Hepatic stellate cell (primary cell): ENCODE measurements at places on chromosomes 12 and 14.

GRCh38 chr12:120680165-120680738 lies 6.7 kb upstream of the MLEC start:
- no peak for DNase-seq

DNA sequence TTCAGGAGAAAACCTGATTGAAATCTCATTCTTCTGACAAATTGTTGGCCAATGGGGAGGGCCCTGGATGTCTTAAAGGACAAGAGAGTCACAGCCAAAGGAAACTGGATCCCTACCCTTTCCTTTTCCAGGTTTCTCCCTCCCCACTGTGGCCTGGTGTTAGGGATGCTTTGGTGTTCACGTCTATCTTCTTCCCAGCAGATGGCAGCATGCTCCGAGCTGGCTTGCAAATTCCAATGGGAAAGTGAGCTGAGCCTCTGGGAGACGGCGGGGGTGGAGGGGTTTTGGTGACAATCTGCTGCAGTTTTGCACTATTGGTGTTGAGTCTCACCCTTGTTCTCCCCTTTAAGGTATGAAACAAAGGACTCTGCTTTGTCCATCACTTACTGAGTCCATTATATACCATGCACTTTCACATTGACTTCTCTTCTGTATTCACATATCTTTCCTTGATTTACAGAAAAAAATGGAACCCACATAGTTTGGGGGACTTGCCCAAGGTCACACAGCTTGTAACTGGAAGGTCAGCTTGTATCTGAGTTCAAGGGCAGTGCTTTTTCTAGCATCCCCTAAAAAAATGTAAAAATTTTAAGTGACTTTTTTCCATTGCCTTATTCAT lies 39.3 kb downstream of the CCDC177 start:
- DNase-seq, result peak; percentile 77

DNA sequence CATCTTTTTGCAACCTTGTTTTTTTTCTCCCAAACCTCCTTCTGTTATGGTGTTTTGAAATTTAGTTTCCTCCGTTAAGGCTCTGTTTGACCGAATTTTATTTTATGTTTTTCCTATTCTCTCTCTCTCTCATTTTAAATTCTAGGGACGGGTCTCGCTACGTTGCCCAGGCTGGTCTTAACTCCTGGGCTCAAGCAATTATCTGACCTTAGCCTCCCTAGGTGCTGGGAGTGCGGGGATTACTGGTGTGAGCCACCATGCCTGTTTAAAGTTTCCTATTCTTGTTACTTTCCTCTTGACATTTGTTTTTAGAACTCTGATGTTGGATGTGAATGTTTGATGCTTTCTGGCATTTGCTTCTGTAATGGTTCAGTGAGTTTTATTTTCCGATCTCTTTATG lies 1.0 kb downstream of the ZC3H14 start:
- DNase-seq, result no peak

DNA sequence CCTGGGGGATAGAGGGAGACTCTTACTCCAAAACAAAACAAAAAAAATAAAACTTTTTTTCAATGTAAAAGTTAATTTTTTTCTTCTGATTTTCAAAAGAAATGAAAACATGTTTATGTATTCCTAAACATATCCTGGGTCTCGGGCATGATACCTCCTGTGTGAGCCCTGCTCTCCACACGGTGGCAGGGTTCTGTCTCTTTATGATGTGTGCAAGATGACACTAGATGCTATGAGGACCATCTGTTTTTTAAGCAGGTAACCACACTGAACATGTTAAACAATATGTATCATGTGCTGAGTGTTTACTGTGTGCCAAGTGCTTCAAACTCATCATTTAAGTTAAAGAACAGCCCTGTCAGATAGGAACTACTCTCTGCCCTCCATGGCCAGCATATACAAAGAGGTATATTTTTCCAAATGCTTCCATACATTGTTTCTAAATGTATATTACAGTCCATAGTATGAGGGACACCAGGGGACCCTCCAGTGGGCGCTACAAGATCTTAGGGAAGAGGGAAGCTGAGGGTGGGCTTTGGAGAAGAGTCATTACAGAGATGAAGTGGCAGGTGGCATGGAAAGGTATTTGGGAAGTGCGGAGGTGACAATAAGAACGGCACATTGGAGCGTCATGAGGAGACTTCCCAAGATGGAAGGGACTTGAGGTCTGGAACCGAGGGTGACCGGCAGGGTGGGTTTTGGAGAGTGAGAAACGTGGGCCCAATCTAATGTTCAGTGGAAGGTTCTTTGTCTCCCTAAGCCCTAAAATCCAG lies 28.5 kb downstream of the FOS start:
- no peak for DNase-seq

- DNase-seq, result no peak
Measured at GRCh38 chr14:26905229-26905628, 307.4 kb upstream of the NOVA1 start.

DNA sequence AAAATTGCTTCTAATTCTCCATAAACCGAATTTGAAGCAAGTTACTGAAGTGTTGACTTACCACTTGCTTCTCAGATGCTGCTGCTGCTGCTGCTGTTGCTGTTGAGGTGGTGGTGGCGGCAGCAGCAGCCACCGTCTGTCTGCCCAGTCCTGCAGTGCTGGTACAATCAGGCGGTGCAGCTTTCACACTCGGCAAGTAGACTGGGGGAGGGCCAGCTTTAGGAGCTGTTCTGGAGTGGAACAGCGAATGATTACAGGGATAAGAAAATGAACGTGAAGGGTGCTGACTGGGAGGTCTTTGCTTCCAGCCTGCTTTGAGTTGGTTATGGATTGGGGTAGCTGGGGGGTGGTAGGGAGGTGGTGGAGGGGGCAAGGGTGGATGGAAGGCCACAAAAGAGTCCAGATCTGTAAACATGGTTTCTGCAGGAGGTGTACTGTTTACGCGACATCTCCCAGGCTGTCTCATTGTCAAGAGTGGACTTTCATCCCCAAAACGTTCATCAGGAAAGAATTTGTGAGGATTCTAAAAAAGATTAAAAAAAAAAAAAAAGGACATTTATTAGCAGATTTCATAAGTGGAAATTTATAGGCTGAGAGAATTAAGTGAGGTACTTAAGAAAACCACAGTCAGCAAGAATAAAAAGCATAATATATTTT lies 38.8 kb downstream of the UBR7 start:
- DNase-seq, result no peak

DNA sequence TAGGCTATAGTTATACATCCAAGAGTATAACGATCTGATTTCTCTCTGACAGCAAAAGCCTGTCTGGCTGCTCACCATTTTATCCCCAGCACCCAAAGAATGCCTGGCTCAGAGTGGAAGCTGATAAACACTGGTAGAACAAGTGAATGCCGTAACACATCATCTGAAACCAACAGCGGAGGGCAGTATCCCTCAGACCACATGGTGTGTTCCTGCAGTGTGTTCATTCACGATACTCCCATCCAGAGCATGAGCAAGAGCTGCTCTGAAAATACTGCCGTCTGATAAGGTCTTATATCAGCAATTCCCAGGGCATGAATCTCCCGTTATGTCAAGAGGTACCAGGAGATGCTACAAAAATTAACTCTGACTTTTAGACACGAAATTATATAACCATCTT lies 95.9 kb downstream of the TTC7B start:
- no peak for DNase-seq

- no peak for DNase-seq
Measured at GRCh38 chr14:68423686-68424085, 369.2 kb downstream of the ZFP36L1 start.

DNA sequence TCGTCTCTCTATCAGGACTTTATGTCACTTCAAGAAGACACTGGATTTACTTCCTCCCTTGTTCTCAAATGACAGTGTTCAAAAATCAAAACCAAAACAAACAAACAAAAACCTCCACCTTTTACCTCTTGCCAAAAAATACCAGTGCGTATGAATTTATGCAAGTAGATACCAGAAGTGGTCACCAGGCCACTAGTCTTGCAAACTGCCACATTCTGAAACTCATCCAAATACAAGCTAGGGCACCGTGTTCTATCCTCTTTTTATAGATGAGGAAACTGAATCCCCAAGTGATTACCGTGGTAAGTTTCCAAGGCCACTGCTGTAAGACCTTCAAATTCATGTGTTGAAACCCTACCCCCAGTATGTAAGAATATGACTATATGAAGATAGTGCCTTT lies 343.9 kb upstream of the KITLG start:
- no peak for DNase-seq

DNA sequence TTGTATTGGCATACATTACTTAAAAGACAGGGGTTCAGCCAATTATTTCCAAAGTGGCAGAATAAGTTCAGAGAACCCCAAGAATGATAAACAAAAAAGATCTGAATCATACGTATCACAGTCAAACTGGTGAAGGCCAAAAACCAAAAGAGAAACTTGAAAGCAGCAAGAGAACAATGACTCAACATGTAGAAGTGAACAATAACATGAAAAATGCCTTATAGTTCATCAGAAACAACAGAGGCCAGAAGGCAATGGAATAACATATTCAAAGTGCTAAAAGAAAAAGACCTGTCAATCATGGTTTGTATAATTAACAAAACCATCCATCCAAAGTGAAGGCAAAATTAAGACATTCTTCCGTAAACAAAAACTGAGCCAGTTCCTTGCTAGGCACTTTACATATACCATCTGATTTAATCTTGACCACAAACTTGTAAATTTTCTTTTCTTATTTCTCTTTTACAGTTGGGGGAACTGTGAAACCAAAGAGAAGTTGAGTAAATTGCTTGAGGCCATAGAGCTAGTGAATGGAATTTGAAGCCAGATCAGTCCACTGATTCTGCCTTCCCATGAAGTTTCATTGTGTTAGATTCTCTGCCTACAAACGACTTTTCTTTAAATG lies 232.1 kb upstream of the SEL1L start:
- no peak for DNase-seq

GRCh38 chr12:33605757-33606156 lies 166.1 kb upstream of the SYT10 start:
- DNase-seq, result no peak

GRCh38 chr12:57539134-57539768 lies 7.7 kb downstream of the DCTN2 start:
- no peak for DNase-seq

- no peak for DNase-seq
Measured at GRCh38 chr12:114405519-114406271, at the start of gene TBX5. Gene TBX5, minus strand, starts transcription at chr12:114406144. Its CDS starts 2,246 bp downstream, at chr12:114403898.

- DNase-seq, result no peak
Measured at GRCh38 chr12:47754126-47754525, 4.6 kb downstream of the RAPGEF3 start.

DNA sequence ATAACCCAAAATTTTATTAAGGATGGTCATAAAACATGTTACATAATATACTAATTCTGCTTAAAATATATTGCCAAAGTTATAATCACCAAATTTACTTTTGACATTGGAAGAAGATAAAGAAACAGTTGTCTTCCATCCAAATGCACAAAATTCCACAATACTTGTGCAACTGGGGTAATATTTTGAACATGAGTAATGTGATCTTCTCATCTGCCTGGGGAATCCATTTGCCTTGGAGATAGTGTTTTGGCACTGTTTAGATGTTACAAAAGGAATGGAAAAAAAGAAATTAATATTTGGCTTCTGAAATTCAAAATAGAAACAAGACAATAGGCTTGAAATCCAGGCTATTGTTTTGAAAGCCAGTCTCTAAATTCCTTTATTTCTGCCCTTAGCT lies 9.1 kb downstream of the GPR19 start:
- no peak for DNase-seq

GRCh38 chr12:111330800-111331752 lies 37.8 kb downstream of the PHETA1 start:
- DNase-seq, result peak; percentile 66

DNA sequence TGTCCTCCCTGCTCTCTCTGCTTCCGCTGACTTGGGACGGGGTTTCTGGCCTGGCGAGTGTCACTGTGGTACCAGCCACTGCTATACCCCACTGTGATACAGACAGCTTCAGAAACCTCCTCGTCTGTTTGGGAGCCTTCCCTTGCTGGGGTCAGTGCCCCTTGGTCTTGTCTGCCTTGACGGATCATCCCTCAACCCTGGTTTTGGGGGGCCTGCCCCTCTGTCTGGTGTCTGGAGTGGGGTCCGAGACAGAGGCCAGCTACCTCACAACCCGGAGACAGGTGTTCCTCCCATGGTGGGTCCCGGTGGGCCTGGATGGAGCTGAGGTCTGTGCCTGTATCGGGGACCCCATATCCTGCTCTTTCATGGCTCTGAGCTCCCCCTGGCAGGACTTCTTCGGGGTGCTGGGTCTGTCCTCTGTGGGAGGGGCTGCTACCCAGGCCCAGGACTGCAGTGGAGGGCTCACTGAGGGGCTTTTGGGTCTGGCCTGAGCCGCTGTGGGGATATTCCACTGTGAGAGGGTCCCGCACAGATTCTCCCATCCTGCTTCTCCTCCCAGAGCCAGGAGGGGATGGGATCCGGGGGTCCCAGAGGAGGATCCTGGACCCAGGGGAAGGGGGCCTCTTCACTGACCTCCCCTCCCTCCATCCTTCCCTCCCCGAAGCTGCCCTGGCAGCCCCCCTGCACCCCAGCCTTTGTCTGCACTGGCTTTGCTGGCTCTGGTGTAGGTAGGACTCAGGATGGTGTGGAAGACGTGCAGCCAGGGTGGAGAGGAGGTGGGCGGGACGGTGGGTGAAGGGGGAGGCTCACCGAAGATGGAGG lies 365.5 kb downstream of the TMEM121 start:
- no peak for DNase-seq

- DNase-seq, result no peak
Measured at GRCh38 chr14:89424241-89424640, 7.2 kb upstream of the FOXN3 start.

DNA sequence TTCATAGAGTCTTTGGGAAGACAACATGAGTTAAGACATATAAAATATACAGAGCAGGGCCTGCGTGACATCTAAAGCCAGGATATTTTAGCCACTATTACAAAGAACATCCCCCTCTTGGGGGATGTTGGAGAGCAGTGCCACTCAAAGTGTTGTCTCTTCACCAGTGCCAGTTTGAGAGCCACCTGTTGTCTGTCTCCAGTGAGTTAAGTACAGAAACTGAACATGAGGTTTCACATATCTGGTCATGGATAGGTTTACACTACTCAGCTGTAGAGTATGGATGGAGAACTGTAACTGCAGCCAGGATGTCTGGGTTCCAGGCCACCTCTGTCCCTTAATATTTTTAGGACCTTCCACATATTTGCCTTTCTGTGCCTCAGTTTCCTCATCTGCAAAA lies 39.1 kb downstream of the RNFT2 start:
- no peak for DNase-seq

GRCh38 chr12:75364919-75365318 lies 26.0 kb upstream of the GLIPR1L2 start:
- no peak for DNase-seq
